ENCODE measurements at places on chromosomes 5 and 9.

DNA sequence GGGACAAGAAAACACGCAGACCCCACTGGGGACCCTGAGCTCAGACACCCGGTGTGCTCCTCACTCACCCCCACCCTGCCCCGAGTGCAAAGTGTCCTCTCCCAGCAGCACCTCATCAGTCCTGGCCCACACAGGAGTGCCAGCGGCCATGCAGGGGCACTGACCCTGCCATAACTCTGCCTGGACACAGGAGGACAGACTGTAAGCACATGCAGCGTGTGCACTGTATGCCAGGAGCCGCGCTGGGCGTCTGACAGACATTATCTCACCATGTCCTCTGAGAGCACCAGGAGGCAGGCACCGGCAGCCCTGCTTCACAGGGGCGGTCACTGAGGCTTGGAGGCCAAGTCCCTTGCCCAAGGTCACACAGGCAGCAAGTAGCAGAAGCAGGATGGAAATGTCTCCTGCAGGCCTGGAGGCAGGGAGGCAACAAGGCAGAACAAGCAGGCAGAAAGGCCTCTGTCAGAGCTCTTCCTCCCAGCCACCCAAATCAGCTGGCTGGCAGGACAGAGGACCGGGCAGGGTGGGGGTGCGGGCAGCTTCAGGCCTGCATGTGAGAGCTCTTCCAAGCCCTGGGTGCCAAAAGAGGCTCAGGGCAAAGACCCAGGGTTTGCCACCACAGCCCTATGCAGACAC is 8.4 kb downstream of the EEIG1 start:
- DNase-seq: no peak

DNA sequence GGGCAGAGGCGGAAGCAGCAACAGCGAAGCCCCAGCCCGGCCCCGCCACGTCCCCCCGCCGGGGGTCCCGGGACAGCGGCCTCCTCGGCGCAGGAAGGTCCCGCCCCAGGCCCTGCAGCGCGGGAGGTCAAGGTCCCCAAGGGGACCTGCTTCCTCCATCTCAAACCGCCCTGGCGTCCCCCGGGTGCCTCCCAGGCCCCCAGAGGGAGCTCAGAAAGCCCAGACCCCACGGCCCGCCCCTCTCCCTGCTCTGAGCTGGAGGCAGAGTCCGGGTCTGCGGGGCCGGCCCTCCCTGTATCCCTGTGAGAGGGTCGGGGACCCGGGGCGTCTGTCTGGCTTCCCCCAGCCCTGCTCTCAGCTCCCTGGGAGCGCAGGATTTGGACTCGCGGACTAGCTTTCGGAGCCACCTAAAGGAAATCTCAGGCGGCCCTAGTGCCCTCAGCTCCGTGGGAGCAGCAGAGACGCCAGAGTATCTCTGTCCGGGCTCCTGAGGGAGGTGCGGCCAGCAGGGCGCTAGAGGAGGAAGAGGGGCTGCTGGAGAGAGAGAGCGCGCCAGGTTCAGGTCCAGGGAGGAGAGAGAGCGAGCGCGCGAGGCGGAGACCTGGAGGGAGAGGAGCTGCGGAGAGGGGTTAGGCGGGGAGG is 30.7 kb downstream of the EXOC3 start:
- peak; percentile 16 for DNase-seq

GRCh38 chr5:172496671-172497371 is 42.5 kb upstream of the SH3PXD2B start:
- no peak for DNase-seq

GRCh38 chr9:134855231-134855899 is 25.2 kb upstream of the FCN2 start:
- no peak for DNase-seq

DNA sequence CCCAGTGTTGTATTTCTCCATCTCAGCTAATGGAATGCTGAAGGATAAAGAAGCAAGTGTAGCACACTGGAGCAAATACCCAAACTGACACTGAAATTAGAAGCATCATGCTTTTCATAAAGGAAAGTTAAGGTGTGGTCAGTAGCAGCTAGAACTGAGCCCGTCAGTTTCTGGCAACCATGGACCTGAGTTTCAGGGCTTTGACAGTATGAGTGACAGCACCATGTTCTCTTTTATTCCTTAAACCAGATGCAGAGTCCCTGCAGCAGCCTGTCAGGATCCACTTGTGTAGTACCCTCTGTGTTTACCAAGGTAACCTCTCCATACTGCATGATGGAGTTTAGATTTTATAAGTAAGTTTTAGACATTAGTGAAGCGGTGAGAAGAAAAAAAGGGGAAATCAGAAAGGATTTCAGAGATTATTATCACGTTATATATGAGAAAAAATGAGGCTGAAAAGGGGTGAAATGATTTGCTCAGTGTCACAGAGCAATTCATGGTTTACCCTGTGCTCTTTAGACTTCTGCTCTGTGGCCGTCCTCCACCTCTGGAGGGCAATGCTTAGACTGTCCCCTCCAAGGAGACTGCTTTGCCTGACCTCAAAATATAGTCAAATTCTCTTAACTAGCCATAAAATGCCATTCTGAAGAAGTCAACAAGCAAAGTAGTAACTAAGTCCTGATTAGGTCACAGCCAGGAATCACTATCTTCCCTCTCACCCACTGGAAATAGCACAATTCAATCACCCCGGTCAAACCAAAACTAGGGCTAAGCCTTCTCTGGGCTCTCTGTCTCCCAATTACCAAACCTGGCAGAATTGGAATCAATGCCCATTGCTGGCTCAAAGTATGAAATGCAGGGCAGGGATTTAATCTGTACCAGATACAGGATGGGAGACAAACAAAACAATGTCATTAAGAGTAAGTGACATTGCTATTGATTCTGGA is 10.5 kb upstream of the MYOT start:
- no peak for DNase-seq

GRCh38 chr5:6721442-6721841 is 8.2 kb downstream of the TENT4A start:
- no peak for DNase-seq

- no peak for DNase-seq
Measured at GRCh38 chr9:13971966-13972655, 341.8 kb downstream of the NFIB start.

- no peak for DNase-seq
Measured at GRCh38 chr5:6326776-6327175, 51.6 kb downstream of the MED10 start.

DNA sequence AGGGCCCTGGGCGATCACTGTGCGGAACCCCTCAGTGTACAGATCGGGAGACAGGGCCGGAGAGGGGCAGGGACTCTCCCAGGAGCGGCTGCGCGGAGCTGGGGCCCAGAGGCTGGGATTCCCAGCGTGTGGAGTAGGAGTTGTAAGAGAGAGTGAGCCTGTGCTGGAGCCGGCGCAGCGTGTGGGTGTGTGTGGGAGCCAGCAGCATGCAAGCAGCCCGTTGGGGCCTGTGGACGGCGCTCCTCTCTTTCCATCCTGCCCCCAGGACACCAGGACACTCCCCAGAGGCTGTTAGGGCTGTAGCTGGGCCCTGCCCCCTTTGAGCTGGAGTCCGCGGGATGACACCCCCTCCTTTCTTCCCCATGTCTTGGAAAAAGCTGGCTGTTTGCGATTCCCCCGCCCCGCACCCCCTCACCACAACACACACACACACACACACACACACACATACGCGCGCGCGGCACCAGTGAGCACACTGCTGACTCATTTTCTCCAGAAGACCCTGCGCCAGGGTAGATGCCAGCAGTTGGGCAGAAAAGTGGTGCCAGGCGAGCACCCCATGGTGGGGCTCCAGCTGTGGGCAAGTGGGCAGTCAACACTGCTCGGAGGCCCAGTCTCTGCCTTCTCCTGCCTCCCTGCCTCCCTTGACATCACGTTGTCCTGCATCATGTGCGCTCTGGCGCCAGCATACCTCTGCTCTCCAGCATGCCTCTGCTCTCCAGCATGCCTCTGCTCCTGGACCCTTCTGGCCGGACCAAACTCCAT is 1.5 kb downstream of the COL27A1 start:
- peak; percentile 52 for DNase-seq

GRCh38 chr5:9713959-9714586 is 83.9 kb upstream of the TAS2R1 start:
- DNase-seq: no peak

- DNase-seq: no peak
Measured at GRCh38 chr5:171549274-171549673, 129.8 kb downstream of the FGF18 start.

DNA sequence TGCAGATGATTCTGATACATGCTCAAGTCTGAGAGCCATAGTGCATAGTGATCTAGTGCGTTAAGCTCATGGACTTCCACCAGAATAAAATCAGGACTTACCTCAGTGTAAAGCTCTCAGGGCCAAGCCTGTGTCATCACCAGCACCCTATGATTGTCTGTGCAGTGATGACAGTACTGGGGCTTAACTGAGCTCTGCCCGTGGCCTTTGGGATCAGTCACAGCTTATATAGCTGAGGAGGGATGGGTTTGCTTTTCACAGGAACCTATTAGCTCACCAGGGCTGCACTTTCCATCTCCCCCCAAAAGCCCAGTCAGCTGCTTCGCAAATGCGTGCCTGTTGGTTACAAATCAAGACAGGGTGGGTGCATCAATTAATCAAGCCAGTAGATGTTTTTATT is 246.9 kb downstream of the NR3C1 start:
- no peak for DNase-seq

DNA sequence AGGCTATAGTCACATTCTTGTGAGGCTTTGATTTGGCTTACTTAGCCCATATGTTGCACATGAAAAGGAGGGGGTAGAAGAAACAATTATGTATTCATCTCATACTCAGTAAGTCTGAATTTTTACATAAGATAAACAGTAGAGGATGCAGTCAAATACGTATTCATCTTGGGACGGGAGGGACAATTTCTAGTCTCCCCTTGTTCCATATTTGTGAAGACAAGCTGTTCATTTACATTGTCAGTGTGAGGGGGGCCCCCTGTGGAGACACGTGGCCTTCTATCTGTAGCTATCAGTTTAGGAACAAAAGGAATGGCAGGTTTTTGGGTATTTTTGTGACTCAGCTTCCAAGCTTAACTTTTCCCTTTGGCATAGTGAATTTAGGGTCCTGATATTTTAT is 49.2 kb upstream of the PPP1R2B start:
- DNase-seq: no peak
